ENCODE measurements at places on chromosomes 2 and 18.

- DNase-seq = no peak
Observed at GRCh38 chr18:22999212-22999611, 66.1 kb downstream of the RBBP8 start.

GRCh38 chr18:62812242-62812641 is 96.9 kb downstream of the PHLPP1 start:
- DNase-seq = no peak

DNA sequence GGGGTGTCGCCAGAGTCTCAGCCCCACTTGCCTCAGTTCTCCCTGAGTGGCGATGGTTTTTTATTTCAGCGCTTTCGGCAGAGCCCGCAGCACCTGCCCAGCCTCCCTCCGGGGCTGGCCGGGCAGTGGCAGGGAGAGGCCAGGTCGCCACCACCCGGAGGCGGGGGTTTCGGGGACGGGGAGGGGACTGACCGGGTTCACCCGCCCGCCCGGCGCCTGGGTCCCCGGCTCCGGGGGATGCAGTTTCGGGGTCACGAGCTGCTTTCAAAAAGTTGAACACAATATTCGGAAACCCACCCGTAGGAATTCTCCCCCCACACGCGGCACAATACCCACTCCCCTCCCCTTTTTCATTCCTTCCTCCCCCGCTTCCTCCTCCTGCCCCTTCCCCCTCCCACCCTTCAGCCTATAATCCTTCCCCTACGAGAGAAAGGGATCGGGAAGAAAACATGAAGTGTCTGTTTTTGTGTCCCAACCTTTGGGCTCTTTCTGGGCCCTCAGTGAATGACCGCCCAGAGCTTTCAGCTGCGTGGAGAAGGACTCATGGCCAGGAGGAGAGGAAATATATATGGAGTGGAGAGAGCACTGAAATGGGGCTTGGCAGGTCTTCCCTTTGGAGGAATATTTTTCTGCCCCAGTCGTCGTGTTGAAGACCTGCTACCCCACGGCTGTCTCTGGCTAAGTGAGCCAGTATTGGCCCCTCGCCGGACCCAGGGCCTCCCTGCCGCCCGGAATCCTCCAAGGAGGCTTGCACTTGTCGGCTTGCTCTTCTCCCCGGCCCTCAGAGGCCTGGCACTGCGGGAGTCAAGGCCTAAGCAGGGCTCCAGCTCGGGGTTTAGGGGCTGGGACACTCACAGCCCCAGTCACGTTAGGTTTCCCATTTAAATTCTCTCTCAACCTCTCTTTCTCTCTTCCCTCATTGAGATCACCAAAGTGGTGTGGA is 2.1 kb upstream of the SIX3 start:
- no peak for DNase-seq

GRCh38 chr2:74328573-74328972 is 14.6 kb downstream of the SLC4A5 start:
- no peak for DNase-seq

DNA sequence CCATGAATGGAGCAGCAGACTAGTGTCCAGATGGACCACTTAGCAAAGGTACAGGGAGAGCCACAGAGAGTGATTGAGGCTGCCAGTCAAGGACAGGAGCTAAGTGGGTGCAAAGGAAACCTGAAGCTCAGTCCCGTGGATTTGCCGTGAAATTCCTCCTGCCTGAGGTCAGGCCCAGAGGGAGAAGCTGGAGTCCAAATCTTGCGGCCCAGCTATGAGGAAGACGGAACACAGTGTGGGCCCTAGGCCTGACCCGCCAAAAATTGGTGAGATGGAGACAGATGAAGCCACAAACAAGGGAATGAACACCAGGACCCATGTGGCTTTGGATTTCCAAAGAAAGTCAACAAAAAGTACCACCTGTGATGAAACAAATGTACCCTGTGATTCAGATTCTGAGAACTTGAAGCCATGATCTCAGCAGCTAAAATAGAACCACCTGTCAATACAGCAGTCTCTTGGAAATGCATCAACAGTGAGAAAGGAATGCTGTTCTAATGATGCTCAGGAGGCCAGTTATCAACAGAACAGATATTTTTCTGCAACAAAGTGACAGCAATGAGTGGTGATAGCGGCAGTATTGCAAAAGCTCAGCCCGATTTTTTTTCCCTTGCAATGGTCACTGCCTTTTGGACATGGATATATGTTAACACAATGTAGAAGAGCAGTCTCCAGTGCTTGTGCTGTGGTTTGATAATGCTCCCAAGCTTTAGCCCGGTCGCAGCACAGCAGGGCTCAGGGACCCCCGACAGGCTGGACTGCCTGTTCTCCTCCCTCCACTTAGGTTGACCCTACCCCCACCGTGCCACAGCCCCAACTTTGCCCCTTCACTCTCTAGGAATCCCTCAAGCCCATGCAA is 10.7 kb downstream of the COL6A3 start:
- no peak for DNase-seq

GRCh38 chr2:148745151-148745851 is 100.8 kb downstream of the EPC2 start:
- no peak for DNase-seq

- DNase-seq = no peak
Observed at GRCh38 chr2:196284866-196285557, 113.6 kb upstream of the STK17B start.

DNA sequence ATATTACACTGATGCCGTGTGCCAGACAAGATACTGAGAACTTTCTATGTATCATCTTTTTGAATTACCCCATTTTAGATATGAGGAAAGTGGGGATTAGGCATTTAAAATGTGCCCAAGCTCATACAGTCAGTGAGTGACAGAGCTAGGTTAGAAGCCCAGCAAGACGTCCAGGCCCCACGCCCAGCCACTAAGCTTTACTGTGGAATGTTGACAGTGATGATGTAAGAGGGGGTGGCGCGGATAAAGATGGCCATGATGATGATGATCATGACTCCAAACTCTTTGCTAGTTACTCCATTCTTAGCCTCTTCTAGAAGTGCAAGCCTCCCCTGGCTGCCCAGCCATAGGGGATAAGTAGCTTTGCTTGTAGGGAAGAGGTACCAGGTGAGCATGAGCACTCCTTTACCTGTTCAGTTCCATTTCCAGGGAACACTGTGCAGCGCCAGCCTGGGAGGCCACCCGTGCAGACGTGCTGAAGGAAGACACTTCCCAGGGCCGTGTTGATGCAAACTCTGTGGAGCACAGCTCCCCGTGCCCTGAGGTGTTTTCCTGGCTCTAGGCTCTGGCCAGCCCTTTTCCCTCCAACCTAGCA is 65.5 kb downstream of the BCL2L11 start:
- DNase-seq = no peak

- no peak for DNase-seq
Observed at GRCh38 chr2:131036269-131036668, 57.0 kb downstream of the FAM168B start.

- peak; percentile 21 for DNase-seq
Observed at GRCh38 chr2:39243469-39244123, at the start of gene CDKL4. CDKL4 (minus strand) TSS chr2:39243970.

DNA sequence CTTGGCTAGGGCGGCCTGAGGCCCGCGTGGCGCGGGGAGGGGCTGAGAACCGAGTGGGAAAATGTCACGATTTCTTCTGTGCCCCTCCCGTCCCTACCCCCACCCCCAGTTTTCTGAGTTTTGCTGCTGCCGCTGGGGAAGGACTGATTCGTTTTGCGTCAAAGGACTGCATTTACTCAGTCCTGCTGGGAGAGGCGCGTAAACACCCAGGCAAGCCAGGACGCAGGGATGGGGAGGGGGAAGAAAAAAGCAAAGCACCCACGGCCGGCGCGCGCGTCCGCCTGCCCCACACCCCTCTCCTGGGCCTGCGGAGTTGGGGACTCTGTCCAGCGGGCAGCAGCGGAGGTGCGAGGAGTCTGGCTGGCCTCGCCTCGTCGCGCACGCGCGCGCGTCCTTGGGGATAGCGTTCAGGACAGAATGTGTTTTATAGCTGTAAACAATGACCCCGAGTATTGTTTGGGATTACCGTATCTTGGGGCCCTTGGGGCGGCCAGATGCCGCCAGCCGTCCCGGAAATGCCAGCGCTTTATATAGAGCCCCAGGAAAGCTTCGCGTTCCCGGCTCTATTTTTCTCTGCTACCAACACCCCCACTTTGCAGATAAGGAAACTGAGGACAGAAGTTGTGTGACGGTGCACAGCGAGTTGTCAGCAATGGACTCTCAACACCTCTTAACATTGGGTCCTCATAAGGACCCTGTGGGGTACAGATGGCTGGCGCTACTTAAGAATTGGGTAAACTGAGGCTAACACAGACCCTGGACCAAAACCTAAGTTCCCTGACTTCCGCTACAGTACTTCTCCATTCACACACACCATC is 1.7 kb upstream of the FOSL2 start:
- no peak for DNase-seq

DNA sequence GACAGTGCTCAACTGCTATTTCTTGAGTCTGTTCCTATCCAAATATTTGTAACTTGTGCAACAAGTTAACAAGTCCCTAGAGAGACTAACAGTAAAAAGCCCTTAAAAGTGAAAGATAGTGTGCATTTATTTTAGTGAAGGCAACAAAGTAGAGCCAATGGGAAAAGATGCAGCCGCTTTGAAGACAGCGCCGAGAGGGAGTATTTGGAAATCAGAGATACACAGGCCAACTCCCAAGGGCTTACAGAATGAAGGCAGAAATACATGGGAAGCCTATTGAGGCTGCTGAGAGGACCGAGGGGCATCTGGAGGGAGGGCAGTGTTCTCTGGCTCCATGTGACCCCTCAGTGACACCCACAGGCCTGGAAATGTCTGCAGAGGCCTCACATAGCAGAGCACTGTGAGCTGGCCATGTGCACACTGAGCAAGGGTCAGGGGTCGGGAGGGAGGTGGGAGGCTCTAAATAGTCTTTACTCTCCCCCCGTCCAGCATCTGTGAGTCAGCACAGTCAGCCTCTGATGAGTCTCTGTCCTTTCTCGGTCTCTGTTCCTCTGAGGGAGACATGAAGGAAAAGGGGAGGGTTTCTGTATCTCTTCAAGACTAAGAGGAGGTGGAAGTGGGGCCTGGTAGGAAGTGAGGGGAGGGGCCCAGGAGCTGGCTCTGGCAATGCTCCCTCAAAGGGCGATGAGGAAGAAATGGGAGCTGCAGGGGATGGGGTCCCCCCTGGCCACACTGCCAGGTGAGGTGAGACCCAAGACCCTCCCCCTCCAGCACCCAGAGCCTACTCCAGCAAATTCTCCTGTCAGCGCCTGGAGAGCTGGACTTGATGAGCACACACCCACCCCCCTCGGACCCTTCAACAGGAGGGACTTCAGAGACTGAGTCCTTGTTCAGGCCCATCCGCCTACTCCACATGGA is 133.6 kb downstream of the SP3 start:
- no peak for DNase-seq

- DNase-seq = no peak
Observed at GRCh38 chr18:45998244-45998643, 31.1 kb upstream of the EPG5 start.

GRCh38 chr2:105496271-105496670 is 97.4 kb upstream of the FHL2 start:
- DNase-seq = no peak

DNA sequence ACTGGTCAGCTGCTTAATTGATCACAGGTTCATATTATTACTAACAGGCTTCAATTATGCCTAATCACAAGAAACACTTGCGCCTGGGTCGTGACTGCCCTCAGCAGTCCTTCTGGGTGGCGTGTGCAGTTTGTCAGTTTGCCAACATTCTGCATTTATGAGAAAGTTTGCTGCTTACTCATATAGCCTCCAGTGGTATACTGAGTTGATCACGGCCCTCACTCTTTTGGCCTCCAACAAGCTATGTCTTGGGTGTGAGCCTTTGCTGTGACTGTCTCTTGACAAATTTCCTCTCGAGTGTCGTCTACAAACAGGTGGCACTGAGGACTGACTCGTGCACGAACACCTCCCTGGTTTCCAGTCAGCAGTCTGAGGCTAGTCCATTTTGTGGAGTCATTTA is 27.3 kb downstream of the DCDC2C start:
- DNase-seq = no peak
